ENCODE measurements at places on chromosomes 5 and 9. TPM values are rescaled to one million over a fixed set of nuclear protein-coding genes. Genes with fewer than 3 reads are reported as not detected.
A peak's percentile ranks its signal among the peaks of the same experiment; 100 is the strongest.

DNA sequence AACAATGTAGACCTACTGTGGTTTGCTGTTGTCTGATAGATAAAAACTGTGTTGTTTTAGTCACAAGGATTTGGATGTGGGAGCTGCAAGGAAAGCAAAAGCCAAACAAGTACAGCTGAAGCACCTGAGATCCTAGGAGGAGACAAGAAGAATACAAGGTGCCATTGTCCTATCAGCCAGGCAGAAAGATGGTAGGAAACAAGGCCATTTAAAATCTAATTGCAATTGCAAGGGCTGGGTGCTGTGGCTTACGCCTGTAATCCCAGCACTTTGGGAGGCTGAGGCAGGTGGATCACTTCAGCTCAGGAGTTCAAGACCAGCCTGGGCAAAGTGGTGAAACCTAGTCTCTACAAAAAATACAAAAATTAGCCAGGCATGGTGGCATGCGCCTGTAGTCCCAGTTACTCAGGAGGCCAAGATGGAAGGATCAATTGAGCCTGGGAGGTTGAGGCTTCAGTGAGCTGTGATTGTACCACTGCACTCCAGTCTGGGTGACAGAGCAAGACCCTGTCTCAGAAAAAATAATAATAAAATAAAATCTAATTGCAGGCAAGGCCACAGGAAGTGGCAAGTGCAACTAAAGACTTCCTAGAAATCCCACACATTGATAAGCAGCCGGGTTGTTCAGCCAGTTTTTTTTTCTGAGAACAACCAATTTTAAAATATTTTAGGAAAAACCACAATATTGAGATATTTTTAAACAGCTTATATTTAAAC is 22.6 kb downstream of the DOCK8 start:
- DNase-seq, result no peak

GRCh38 chr5:173582216-173583111 is 34.0 kb downstream of the BOD1 start:
- peak; percentile 30 for DNase-seq

DNA sequence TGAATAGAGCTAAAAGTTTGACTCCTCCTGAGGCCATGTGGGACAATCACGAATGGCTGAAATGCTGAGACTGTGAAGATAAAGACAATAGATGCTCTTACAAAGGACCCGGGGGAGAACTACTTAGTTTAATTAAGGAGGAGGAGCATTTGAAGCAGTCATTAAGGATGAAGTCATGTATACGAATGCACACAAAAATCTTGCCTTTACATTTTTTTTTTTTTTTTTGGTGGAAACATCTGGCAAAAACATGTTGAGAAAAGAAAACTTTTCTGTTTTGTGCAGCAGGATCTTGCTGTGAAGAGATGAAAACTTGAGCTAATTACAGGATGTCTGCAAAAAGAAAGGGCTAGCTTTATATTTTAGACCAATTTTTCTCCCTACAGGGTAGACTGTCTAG is 42.3 kb upstream of the NR3C1 start:
- DNase-seq, result no peak

DNA sequence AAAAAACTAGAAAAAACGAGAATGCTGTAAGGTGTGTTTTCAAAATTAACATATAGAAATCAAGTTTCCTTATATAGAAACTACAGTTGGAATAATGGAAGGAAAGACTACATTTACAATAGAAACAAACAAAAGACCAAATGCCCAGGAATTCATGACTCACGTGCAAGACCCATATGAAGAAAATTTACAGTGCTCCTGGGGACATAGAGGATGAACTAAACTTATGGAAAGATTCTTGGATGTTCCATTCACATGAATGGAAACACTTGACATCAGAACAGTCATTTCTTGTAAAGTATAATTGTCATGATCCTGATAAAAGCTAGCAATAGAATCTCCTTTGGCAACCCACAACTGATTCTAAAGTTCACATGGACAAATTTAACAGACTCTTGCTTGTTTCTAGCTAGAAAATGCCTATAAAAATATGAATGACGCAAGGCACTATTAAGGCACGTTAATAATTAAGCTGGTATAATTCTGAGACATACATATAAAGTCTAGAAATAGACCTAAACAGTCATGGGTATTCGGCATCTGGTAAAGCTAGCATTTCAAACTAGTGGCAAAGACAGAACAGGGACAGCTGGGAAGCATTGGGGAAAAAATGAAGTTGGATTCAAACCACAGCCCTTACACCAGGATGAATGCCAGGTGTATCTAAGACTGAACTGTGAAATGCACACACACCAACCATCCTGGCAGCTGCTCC is 5.1 kb upstream of the ZFP62 start:
- no peak for DNase-seq

DNA sequence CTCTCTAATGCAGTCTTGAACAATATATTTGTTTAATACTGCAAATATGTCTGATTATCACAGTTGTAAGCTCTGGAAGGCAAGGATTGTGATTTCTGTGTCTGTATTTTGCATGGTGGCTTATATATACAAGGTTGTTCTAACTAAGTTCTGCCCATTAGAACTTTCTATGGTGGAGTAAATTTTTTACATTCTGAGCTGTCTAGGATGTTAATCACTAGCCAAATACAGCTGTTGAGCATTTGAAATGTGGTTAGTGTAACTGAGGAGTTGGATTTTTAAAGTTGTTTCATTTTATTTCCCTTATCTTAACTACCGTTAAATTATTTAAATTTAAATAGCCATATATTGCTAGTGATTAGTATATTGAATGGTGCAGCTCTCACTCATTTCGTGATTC is 64.3 kb upstream of the DMRTA1 start:
- no peak for DNase-seq

- DNase-seq, result no peak
Observed at GRCh38 chr5:105730982-105731381, 1939.8 kb downstream of the EFNA5 start.

The BNC2 gene
- polyA plus RNA-seq, result 17.5 TPM

The FSD1L gene
- 0.81 TPM for polyA plus RNA-seq

The PCDHGA8 gene
- 0.77 TPM for polyA plus RNA-seq

The CATSPER3 gene
- 0.43 TPM for polyA plus RNA-seq

The PCDHB15 gene
- 0.52 TPM for polyA plus RNA-seq

The RFESD gene
- polyA plus RNA-seq, result 1.9 TPM

The TMC1 gene
- 1.2 TPM for polyA plus RNA-seq

All from BJ (cell line).